ENCODE measurements at places on chromosomes 13 and 19.

DNA sequence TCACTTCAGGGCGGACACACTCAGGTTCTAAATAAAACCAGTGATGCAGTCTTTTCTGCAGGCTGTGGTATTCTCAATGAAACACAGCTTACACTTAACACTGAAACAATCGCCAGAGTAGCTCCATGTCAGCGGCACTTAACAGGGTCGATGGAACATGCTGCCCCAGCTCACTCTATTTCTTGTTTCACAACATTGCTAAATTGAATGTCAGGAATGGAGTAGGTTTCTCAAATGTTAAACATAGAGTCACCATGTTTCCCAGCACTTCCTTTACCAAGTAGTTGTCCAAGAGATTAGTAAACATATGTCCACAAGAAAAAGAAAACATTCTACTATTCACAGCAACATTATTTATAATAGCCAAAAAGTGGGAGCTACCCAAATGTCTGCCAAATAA lies 306.9 kb downstream of the SLITRK6 start:
- no peak for DNase-seq

- DNase-seq: no peak
Measured at GRCh38 chr13:23811366-23812062, 77.7 kb downstream of the MIPEP start.

DNA sequence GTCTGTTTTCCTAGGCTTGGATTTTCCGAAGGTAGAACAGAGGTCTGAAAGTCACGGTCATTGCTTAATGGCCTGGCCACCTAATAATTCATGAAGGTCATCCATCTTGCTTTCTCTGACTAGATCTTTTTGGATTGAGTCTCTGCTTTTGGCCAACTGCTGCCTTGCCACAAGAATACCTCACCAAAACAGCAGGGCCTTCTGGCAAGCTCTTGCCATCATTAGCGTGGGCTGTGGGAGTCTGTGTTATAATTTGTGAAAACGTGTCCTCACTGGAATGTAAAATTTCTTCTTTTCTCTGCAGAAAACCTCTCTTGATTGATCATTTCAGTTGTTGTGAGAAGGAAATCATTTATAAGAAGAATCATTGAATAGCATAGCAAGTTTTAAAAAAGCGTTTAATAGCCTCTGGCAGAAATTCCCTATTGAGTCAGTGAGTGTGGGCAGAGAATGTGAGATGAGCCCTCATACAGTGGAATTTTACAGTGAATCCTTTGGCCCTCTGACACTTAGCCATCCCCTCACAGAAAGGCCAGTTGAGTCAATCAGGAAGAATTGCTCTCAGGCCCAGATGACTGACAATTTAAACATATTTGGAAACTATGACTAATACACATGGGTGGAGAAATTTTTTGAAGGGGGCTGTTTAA lies 43.2 kb upstream of the ERICH6B start:
- DNase-seq: peak; percentile 86

DNA sequence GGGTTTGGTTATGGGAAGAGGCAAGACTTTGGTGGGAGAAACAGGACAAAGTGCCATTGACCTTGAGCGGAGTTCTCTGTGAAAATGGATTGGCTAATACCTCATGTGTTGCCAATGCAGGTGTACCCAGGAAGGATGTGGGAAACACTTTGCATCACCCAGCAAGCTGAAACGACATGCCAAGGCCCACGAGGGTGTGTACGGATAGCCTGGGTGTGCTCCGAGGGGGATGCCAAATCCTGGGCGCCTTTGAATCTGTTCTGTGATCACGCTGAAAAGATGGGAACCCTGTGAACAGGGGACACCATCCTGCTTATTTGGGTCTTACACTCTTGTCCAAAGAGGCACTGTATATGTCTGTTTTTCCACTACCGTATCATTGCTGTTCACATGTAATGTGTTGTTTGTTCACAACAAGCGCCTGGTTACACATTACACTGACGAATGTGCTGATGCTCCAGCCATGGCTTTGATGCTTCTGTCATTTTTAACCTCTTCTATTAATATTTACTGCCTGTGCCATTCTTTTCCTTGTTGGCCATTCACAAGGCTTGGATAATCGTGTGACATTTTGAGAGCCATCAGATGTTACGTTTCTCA lies 8.3 kb downstream of the GTF3A start:
- no peak for DNase-seq

DNA sequence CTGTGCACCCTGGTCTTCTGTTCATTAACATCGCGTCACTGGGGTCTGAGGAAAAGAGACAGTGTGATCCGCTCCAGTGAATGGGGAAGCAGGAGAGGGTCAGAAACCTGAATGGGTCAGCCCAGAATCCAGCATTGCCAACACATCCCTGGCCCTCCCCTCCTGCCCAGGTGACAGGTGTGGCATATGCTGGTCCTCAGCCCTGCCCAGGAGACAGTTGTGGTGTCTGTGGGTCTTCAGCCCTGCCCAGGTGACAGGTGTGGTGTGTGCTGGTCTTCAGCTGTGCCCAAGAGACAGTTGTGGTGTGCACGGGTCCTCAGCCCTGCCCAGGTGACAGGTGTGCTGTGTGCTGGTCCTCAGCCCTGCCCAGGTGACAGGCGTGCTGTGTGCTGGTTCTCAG lies 8.0 kb downstream of the TFDP1 start:
- DNase-seq: no peak

DNA sequence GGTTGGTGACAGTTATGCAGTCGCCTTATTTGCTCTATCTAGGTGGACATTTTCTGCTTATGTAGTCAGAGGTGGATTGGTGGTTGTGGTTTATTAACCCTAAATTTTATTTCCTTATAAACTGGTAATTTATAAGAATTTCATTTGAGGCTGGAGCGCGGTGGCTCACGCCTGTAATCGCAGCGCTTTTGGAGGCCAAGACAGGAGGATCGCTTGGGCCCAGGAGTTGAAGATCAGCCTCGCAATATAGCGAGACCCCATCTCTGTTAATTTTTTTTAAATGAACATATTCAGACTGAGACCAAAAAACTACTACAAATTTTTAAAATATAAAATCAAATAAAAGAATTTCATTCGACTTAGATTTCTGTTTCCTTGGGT lies 810 bp downstream of the ZNF627 start:
- DNase-seq: no peak

DNA sequence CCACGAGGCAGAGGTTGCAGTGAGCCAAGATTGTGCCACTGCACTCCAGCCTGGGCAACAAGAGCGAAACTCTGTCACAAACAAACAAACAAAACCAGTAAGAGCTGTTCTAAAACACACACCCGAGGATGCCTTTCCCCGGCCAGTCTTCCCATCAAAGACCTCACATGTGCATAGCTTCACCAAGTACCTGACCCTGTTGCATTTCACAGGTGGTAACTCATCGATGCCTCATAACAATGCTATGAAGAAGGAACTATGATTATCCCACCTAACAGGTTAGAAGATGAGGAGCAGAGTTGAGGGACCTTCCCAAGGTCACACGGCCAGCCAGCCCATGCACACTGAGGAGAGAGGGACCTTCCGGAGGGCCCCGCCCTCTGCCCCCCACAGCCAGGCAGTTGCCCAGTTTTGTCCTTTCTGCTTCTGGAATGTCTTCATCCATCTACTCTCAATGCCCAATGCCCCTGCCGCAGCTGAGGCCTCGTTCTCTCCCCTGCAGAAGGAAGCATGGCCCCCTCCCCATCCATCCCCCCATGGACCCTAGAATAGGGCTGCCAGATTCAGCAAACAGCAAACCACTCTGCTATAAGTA lies 16.8 kb upstream of the LENG8 start:
- DNase-seq: no peak

DNA sequence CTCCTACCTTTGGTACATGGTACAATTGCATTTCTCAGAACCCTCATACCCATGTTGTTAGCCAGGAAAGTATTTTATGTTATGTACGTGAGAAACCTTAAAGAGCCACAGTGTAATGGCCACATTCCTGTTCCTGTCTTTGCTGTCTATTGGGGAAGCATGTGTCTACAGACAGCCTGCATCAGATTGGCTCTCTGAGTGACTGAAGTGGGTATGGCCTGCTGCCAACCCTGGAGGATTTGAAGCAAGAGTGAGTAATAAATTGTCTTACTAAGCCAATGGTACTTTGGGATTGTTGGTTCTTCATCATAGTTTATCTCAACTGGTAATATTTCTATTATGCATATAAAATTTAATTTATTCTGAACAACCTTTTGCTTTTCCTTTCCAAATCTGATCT lies 574.1 kb downstream of the LMO7 start:
- no peak for DNase-seq

DNA sequence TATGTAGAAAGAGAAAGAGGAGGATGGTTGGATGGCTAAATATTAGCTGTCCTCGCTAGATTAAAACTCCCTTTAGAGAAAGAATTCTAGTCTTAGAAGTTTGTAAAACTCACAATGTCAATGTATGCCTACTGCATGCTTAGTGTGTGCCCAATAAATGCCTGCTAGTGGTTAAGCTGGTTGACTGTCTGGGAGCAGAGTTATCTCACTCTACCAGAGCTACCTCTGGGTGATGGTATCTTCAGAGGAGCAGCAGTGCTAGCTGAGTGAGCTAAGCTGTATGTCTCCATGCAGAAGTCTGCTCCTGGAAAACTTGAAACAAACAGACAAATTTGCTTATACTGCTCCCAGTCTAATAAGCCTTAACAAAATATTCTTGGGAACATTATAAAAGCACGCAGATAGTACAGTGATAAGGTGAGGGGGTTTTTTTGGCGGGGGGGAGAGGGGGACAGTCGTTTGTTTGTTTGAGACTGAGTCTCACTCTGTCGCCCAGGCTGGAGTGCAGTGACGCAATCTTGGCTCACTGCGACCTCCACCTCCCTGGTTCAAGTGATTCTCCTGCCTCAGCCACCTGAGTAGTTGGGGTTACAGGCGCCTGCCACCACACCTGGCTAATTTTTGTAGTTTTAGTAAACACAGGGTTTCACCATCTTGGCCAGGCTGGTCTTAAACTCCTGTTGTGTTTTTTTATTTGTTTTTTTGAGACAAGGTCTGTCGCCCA lies 202.8 kb upstream of the TSC22D1 start:
- no peak for DNase-seq

- DNase-seq: no peak
Measured at GRCh38 chr19:51375504-51376221, 3.2 kb upstream of the NKG7 start.

DNA sequence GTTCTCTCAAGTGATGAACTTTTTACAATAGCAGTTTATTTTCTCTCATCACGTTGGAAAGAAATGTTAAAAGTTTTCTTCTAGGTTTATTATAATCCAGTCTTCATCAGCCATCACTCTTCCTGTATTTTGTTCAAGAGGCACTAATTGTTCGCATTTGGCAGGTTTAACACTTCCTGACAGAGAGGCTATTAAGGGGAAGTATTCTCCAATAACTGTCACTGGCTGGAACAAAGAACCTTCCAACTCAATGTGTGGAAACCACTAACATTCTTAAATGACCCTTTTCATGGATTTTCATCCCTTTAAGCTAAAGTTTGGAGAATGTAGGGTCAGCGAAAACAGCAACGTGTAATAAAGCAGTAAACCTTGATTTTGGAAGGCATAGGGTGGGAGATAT lies 145.1 kb downstream of the PCCA start:
- DNase-seq: no peak

- peak; percentile 47 for DNase-seq
Measured at GRCh38 chr19:5850743-5851293, 431 bp downstream of the FUT3 start.

GRCh38 chr19:33414667-33415605 lies 41.4 kb downstream of the CEBPG start:
- no peak for DNase-seq

- DNase-seq: no peak
Measured at GRCh38 chr13:44738463-44738862, 162.3 kb upstream of the TSC22D1 start.

GRCh38 chr19:732148-733069 lies 18.5 kb upstream of the MISP start:
- no peak for DNase-seq

DNA sequence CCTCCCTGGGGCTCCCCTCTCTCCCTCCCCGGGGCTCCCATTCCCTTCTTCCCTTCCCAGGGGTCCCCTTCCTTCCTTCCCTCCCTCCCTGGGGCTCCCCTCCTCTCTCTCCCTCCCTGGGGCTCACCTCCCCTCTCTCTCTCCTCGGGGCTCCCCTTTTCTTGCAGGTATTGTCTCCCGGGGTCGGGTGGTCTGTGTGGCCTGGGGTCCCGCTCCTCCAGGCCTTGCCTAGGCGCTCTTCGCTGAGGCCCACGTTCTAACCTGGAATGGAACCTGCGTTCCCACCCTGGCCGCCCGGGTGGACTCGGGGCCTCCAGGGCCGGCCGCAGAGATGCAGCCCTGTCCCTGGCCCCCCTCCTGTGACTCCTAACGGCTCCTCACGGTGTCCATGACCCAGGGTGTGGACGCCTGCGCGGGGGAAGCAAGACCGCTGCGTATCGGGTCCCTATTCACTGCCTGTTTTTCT lies 940 bp upstream of the DCUN1D2 start:
- DNase-seq: peak; percentile 69

DNA sequence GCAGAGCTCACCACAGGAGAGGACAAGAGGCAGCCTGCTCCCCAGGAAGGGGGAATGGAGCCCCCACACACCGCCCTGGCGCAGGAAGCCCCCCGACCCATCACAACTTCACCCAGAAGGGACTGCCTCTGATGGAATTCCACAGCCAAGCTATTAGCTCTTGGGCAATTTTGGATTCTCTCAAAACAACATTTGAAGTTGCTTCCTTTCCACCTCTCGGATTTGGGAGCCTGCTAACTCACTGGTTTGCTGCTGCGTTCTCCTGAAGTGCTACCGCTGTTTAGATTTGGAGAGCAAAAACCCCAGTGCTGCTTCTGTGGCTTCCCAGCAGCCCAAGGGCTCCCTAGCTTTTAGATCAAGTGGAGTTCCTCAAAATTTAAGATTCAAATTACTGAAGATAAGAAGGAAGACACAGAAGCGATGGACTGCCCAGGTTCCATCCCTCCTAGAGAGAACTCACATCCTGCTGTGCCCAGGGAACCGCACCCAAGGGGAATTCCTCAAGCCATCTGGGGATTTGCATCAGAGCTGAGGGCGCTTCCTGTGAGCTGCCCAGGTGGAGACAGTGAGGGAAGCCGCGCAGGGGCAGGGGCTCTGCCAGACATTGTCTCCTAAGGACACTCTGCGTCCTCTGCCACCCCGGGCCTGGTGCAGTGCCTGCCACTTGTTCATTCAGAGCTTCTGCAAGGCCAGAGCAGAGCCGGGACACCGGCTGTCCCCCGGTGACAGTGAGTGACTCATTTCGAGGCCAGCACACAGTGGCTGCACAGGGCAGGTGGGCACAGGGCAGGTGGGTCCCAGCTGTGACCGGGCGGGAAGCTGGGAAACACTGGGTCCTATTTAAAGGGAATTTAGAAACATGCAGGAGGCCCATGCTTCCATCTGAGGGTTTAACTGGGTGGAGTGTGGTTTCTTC lies 45.5 kb downstream of the COL4A1 start:
- no peak for DNase-seq

GRCh38 chr13:106617561-106617960 lies 49.6 kb upstream of the ARGLU1 start:
- peak; percentile 40 for DNase-seq

- no peak for DNase-seq
Measured at GRCh38 chr19:20925481-20925880, 2.4 kb downstream of the ZNF85 start.

Measured in GM03348 (cell line).